ENCODE measurements at places on chromosomes 7 and 10. TPM values are rescaled to one million over a fixed set of nuclear protein-coding genes. Genes with fewer than 3 reads are reported as not detected.

- no peak for DNase-seq
Observed at GRCh38 chr10:75281974-75282373, 46.2 kb upstream of the COMTD1 start.

GRCh38 chr10:24153537-24153936 lies 55.4 kb upstream of the KIAA1217 start:
- DNase-seq: no peak

- no peak for DNase-seq
Observed at GRCh38 chr7:113092762-113093161, 6.1 kb upstream of the GPR85 start.

Gene CDC14C
- 0.11 TPM for polyA plus RNA-seq

Gene OPALIN
- not detected for polyA plus RNA-seq

Gene CAMK2G
- polyA plus RNA-seq: 23.2 TPM

GRCh38 chr10:61903928-61904344 lies 2.4 kb downstream of the ARID5B start:
- no peak for DNase-seq

Gene ITGA8
- 49.9 TPM for polyA plus RNA-seq

DNA sequence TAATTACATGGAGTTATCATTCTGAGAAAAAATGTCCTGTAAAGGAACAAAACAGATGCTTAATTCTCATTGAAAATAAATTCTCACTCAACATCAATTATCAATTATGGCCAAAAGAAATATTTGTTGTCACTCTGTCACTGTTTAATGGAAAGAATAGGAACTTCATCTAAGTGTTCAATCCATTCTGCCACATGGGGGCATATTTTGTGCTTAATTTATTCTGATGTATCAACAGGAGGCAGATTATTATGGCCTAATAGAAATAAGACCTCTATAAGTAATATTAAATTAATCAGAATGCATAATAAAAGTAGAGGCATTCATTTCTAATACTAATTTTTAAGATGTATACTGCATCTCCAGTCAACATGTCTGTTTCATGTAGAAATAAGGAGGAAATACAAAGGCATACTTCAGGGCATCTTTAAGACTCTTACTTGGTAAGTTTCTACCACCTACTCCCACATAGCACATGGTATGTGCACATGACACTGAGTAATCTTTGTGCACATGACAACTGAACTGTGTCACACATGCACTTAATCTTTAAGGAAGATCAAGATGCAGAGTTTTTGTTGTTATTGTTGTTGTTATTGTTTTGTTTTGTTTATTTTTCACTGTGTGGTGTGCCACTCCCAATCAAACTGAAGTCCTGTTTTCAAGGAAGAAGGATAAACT lies 420.4 kb upstream of the SEMA3A start:
- no peak for DNase-seq

- DNase-seq: no peak
Observed at GRCh38 chr7:92598310-92598981, 8.3 kb upstream of the FAM133B start.

Gene STOX1
- 12.4 TPM for polyA plus RNA-seq

All from renal cortex interstitium (tissue), 15 donors.